ENCODE measurements at places on chromosomes 4 and X.

DNA sequence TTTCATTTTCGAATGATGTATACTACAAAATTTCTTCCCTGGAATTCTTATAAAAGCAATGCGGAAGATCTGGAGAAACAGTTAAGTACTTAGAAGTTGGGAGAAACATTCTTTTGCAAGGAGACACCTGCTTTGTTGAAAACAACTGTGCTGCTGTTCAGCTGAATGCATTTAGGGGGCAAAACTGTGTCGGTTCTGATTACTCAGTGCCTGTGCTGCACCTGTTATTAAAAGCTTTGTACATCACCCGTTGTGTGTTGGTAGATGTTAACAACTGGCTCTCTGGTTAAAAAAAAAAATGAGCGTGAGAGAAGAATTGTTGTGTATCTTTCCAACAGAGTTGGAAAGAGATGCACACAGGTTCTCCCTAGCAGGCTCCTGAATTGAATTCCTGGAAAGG is 184.1 kb upstream of the HHIP start:
- DNase-seq, result no peak

DNA sequence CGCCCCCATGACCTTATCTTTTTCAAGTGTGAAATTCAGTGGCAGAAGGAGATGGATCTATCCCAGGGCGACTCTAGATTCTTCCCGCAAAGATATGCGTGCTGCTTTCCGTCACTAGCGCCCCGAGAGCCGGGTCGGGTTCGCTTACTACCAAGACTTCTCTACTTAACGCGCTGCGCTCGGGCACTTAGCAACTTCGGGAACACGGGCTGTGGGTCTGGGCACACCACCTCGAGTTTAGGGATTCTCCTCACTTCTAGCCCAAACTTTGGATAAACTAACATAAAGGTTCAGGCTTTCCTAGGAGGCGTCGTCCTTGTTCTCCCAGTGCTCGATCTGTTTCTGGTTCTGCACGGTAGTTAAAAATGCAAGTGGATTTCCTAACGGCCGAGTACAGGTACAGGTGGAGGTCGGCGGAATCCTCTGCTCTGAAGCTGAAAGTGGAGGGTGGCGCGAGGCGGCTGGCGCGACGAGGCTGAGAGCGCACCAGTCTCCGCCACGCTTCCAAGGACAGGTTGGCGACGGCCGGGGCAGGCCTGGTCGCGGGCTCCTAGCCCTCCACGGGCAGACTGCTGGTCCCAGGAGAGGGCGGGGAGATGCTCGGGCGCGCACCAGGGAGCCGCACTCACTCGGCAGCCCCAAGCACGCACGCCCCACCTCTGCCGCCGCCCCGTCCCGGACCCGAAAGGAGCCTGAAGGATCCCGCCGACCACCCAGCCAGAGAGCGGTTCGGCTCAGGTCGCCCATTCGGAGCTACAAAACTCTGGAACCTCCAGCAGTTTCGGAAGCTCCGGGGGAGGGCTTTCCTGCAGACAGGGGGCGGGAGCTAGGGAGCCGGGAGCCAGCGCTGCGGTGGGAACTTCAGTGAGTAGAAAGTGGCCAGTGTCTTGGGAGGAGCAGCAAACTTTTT is 100.8 kb upstream of the TENM3 start:
- DNase-seq, result no peak

GRCh38 chr4:56787380-56787779 is 34.1 kb downstream of the SPINK2 start:
- no peak for DNase-seq

- DNase-seq, result no peak
Observed at GRCh38 chr4:5884796-5885195, 8.1 kb downstream of the CRMP1 start.

DNA sequence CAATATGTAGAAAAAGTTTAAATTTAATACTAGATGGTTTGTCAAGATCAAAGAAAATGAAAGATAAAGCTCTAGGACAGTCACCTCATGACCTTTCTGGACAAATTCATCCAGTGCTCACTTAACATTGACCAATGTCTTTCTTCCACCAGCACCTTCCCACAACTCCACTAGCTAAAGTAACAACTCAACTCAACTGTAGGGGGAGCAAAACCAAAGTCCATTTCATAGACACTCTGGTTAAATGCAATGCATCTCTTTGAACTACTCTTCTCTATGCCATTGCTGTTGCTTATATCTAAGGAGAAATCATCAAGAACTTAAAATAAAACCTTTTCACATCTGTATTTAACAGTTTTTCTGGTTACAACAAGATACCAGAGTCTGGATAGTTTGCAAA is 25.1 kb downstream of the UGT2B4 start:
- DNase-seq, result no peak

GRCh38 chr4:81605271-81605670 is 133.6 kb upstream of the RASGEF1B start:
- no peak for DNase-seq

GRCh38 chr4:158094413-158095134 is 78.3 kb downstream of the GASK1B start:
- no peak for DNase-seq

- no peak for DNase-seq
Observed at GRCh38 chr4:54213761-54214160, 15.3 kb upstream of the PDGFRA start.

- DNase-seq, result no peak
Observed at GRCh38 chr4:156188596-156188995, 234.9 kb upstream of the CTSO start.

All from Kasumi-1 (cell line).